ENCODE measurements at places on chromosomes 1 and 21.

GRCh38 chr1:10779841-10780240, 16.6 kb downstream of the CASZ1 start:
- H3K36me3 ChIP-seq = no peaks in the 10 kb centered on the region
- no peak overlapping the region for H3K4me3 ChIP-seq
- H3K27ac ChIP-seq = no peak overlapping the region
- no peaks in the 10 kb centered on the region for H3K4me1 ChIP-seq

- H3K27me3 ChIP-seq = no peaks in the 10 kb centered on the region
- peak overlapping the region; percentile 8 for H3K4me3 ChIP-seq
- H3K36me3 ChIP-seq = no peaks in the 10 kb centered on the region
- H3K4me1 ChIP-seq = peaks cover 19% of the 10 kb centered on the region
- peak overlapping the region; percentile 35 for H3K27ac ChIP-seq
- DNase-seq = no peak
Observed at GRCh38 chr1:243730487-243731150, 119.4 kb downstream of the AKT3 start.

GRCh38 chr1:201515062-201515750, 8.3 kb upstream of the CSRP1 start:
- H3K36me3 ChIP-seq = no peaks in the 10 kb centered on the region
- no peak overlapping the region for H3K27ac ChIP-seq
- no peak for DNase-seq
- H3K4me1 ChIP-seq = peaks cover 9% of the 10 kb centered on the region

GRCh38 chr1:202951437-202951836, 6.7 kb downstream of the ADIPOR1 start:
- H3K27ac ChIP-seq = no peak overlapping the region
- H3K4me3 ChIP-seq = no peak overlapping the region
- DNase-seq = no peak
- no peaks in the 10 kb centered on the region for H3K27me3 ChIP-seq
- H3K36me3 ChIP-seq = peaks cover 40% of the 10 kb centered on the region
- peaks cover 4% of the 10 kb centered on the region for H3K4me1 ChIP-seq

DNA sequence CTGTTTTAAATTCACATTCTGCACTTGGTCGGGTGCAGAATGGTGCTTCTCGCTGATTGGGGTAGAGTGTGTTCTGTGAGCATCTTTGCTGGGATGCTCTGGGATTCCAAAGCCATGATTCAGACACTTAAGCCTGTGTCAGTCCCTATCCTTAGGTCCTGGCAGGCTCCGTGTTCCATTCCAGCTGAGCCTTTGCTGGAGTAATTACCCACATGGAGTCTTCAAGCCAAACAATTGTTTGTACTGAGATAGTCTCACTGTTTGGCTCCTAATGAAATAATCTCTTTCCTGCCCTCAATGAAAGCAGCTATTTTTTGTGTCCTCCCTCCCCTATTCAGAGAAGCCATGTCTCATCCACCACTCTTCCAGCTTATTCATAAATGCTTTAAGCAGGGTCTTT, 18.7 kb downstream of the SMAP2 start:
- no peak overlapping the region for H3K4me3 ChIP-seq
- H3K27ac ChIP-seq = no peak overlapping the region
- peaks cover 4% of the 10 kb centered on the region for H3K36me3 ChIP-seq
- H3K27me3 ChIP-seq = no peaks in the 10 kb centered on the region

- H3K27me3 ChIP-seq = no peaks in the 10 kb centered on the region
- DNase-seq = peak; percentile 84
- peaks cover 23% of the 10 kb centered on the region for H3K4me1 ChIP-seq
- H3K27ac ChIP-seq = peak overlapping the region; percentile 98
- peaks cover 13% of the 10 kb centered on the region for H3K36me3 ChIP-seq
- peak overlapping the region; percentile 83 for H3K4me3 ChIP-seq
Observed at GRCh38 chr1:159924025-159924790, 1.1 kb downstream of the TAGLN2 start.

DNA sequence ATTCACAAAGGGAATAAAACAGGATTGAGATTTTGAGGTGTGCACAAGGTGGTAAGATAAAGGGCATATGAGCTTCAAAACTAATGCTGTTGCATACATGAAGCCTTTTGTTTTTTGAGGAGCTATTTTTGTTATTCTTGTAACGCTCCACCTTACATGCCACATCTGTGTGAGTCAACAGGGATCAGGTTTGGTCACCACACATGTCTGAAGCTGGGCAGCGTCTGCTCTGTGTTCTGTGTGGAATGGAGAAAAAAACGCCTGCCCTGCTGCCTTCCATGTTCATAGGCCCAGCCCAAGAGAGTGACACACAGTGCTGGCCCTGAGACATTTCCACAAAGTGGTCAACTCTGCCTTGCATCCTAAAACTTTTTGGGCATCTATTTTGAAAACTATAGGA, 67.7 kb downstream of the MPZL1 start:
- H3K36me3 ChIP-seq = peaks cover 30% of the 10 kb centered on the region
- H3K4me1 ChIP-seq = no peaks in the 10 kb centered on the region
- H3K27me3 ChIP-seq = no peaks in the 10 kb centered on the region
- H3K4me3 ChIP-seq = no peak overlapping the region
- H3K27ac ChIP-seq = no peak overlapping the region

GRCh38 chr1:43671626-43672330, 21.8 kb downstream of the KDM4A start:
- no peaks in the 10 kb centered on the region for H3K4me1 ChIP-seq
- no peak for DNase-seq
- H3K4me3 ChIP-seq = no peak overlapping the region
- H3K27ac ChIP-seq = no peak overlapping the region

GRCh38 chr1:116359871-116360270, 13.2 kb upstream of the ATP1A1 start:
- DNase-seq = no peak
- no peak overlapping the region for H3K4me3 ChIP-seq
- H3K36me3 ChIP-seq = no peaks in the 10 kb centered on the region
- H3K27me3 ChIP-seq = no peaks in the 10 kb centered on the region
- H3K27ac ChIP-seq = no peak overlapping the region
- no peaks in the 10 kb centered on the region for H3K4me1 ChIP-seq

GRCh38 chr1:113141650-113142473, 68.9 kb downstream of the LRIG2 start:
- DNase-seq = no peak
- H3K4me3 ChIP-seq = no peak overlapping the region
- no peak overlapping the region for H3K27ac ChIP-seq
- no peaks in the 10 kb centered on the region for H3K27me3 ChIP-seq

DNA sequence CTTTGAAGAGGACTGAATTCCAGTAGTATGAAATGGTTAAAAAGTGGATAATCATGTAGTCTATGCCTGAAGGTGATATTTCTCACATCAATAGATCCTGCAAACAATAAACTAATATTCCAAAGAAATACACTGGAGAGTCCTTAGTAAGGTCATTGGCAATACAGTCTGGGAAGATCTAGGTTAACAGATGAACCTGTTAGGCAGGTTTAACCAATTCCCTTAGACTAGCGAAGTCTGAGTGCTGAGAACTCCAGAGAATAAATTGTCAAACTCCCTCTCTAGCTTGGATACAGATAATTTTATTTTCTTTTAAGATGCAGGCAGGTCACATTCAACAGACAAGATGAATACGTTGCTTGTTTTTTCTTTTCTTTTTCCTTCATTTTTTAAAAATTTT, 2.4 kb downstream of the GPR157 start:
- H3K27me3 ChIP-seq = no peaks in the 10 kb centered on the region
- peaks cover 17% of the 10 kb centered on the region for H3K4me1 ChIP-seq
- H3K4me3 ChIP-seq = no peak overlapping the region
- no peaks in the 10 kb centered on the region for H3K36me3 ChIP-seq

DNA sequence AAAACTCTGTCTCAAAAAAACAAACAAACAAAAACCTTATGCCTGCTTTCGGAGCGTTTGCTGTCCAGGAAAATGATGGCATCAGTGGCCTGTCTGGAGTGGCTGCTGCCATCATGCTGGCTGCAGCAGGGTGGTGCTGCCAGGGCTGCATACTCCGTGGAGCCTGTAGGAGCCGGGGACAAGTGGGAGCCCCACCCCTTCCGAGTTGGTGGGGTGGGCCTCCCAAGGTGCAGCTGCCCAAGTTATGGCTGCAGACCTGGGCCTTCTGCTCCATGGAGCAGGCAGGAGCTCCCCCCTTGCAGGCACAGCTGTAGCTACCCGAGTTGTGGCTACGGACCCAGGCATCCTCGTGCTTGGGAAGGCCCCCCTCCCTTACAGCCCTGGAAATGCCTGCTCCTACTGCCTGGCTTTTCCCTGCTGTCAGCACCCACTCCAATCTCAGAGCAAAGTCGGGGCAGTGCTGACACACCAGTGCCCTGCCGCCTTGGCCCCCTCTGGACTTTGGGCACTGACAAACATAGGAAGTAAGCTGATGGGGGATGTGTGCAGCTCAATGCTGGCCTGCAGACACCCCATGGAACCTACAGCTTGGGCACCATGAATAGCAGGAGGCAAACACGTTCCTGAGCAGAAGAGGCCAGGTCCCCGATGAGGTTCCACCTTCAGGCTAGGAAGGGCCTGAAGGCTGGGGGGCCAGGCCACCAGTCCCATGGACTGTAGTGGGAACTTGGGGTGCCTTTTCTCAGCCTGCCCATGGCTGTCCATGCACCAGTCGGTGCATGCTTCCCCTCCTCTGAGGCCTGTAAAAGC, 60.4 kb downstream of the CC2D1B start:
- peaks cover 15% of the 10 kb centered on the region for H3K36me3 ChIP-seq
- DNase-seq = no peak
- H3K27ac ChIP-seq = no peak overlapping the region
- no peaks in the 10 kb centered on the region for H3K27me3 ChIP-seq
- no peak overlapping the region for H3K4me3 ChIP-seq
- H3K4me1 ChIP-seq = no peaks in the 10 kb centered on the region

DNA sequence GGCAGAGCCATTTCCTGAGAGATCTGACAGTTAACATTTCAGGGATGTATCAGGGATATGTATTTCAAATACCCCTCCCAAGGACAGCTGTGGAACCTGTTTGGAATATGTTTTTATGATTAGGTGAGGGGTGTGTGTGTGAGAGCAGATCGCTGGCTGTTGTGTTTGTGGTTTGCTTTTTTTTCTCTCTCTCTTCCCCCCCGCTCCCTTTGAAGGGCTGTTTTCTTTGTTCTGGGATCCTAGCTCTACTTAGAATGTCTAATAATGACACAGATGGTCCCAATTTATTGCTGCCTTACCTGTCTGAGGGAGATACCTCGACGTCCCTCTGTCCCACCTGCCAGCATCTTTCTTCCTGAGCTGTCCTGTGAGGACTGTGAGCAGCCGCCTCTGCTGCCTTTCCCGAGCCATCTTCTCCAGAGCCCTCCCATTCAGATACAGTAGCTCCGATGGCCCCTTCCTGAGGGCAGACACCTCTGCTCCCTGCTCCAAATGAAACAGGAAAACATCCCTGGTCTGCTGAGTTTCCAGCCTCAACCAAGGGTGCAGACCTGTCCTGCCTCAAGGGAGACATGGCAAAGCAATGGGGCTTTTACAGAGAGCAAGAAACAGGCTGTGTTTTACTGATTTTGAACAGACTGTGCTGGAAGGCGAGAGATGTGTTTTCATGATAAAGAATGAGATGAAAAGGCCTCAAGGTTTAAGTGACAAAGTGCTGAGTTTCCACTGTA, 138.0 kb upstream of the TNR start:
- no peaks in the 10 kb centered on the region for H3K36me3 ChIP-seq
- H3K27me3 ChIP-seq = no peaks in the 10 kb centered on the region
- H3K27ac ChIP-seq = no peak overlapping the region
- H3K4me3 ChIP-seq = no peak overlapping the region
- no peak for DNase-seq
- peaks cover 64% of the 10 kb centered on the region for H3K4me1 ChIP-seq

DNA sequence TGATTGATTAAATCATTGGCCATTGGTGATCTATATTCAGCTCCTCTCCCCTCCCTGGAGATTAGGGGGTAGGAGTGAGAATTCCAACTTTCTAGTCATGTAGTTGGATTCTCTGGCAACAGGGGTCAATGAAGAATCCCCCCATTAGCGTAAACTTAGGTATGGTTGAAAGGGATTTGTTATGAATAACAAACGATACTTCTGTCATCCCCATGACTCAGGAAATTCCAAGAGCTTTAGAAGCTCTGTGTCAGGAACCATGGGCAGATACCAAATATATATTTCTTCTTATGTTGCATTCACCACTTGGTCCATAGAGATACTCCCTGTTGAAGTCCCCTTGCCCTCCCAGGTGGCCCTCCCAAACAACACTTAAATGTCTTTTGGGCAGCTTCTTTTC, 124.5 kb downstream of the DNM3 start:
- no peaks in the 10 kb centered on the region for H3K4me1 ChIP-seq
- H3K36me3 ChIP-seq = no peaks in the 10 kb centered on the region
- H3K4me3 ChIP-seq = no peak overlapping the region
- no peak for DNase-seq
- no peak overlapping the region for H3K27ac ChIP-seq

- H3K36me3 ChIP-seq = peaks cover 78% of the 10 kb centered on the region
- DNase-seq = no peak
- H3K27me3 ChIP-seq = no peaks in the 10 kb centered on the region
- no peak overlapping the region for H3K27ac ChIP-seq
- H3K4me1 ChIP-seq = peaks cover 8% of the 10 kb centered on the region
- H3K4me3 ChIP-seq = no peak overlapping the region
Observed at GRCh38 chr1:28606771-28607170, 14.7 kb downstream of the RAB42 start.

Data from ascending aorta (tissue), 2 donors.